ENCODE measurements at places on chromosomes 7 and 10.

DNA sequence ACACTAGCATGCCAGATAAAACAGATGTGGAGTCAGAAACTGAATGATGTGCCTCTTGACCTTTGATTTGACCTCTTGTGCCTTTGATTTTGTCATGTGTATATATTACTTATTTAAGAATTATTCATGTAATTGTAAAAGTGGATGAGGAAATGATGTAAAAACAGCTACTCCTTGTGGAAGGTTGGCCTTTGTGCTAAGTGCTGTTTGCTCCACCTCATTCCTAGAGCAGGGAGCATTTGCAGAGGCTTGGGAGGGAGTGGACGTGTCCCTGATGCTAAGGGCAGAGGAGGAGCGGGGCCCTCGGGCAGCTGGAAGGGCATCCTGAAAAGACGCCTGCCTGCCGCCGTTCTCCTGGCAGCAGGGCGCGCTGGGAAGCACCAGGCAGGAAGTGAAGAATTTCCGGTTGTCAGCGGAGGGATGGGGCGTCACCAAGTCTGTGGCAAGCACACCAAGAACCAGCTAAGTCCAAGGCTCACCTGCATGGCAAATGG lies 197.6 kb upstream of the ZNF32 start:
- no peak for DNase-seq

- no peak for DNase-seq
Measured at GRCh38 chr10:34116681-34117271, 698.3 kb downstream of the PARD3 start.

DNA sequence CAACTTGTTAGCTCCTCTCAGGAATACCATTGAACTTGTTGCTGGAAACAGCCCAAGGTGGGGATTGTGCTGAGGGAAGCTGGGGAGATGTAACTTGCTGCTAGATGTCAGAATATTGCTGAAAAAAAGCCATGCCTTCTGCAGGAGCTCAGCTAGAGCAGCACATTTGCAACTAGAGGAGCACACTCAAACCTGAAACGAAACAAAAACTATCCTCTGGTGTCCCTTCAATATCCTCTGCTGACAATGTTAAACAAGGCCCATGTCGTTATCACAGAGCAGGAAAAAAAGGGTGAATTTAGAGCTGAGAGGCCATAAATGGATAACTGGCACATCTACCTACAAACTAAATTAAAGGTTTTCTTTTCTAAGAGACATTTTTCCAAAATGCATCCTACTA lies 53.7 kb upstream of the MACC1 start:
- no peak for DNase-seq

DNA sequence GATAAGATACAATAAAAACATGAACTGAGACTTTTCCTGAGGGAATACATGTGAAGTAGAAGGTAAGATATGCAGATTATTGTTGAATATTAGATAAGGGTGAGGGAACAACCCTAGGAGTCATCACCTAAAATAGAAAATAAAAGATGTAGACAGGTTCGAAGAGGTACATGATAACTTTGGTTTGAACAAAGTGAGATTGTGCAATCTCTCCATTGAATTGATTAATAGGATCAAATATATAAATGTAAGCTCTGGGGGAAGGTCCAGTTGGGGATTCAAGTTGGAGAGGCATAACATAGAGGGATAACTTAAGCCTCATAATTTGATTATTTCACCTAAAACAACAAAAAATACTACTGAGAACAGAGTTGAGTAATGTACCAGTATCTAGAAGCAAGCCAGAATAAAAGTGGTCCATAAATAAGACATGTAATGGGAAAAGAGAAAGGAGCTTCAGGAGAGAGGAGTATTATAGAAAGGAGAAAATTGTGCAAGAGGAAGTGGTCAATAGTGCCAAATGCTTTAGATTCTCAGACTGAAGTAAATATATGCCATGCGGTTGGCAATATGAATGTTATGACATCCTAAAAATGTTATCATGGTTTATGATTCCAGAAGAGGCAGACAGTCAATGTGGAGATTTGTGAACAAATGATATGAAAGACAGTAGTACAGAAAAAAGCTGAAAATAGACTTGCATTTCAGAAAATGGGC lies 282.3 kb upstream of the CHRM2 start:
- DNase-seq: no peak

- no peak for DNase-seq
Measured at GRCh38 chr10:35126062-35126529, 550 bp upstream of the CREM start.

DNA sequence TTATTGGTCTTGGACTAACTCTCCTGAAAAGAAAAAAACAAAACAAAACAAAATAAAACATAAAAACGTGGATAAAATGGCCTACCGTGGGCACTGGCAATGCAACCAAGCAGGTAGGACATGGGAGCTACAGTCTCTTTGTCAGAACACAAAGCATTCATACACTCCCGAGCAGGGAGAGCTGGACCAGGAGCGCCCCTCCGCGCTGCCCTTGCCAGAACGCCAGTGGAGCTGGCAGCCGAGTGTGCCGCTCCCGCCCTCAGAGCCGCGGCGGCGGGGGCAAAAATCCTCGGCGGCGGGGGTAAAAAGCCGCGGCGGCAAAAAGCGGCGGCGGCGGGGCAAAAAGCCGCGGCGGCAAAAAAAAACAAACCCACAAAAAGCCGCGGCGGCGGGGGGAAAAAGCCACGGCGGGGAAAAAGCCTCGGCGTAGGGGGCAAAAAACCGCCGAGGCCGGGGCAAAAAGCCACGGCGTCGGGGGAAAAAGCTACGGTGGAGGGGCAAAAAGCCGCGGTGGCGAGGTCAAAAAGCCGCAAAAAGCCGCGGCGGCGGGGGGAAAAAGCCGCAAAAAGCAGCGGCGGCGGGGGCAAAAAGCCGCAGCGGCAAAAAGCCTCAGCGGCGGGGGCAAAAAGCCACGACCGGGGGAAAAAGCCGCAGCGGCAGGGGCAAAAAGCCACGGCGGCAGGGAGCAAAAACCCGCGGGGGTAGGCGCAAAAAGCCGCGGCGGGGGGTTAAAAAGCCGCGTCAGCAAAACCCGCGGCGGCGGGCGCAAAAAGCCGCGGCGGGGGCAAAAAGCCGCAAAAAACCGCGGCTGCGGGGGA lies 418.1 kb downstream of the ZNF716 start:
- no peak for DNase-seq

- DNase-seq: no peak
Measured at GRCh38 chr10:24041834-24042233, 167.1 kb upstream of the KIAA1217 start.

Measured in H1 (cell line).